ENCODE measurements at places on chromosomes 11 and 22. TPM values are rescaled to one million over a fixed set of nuclear protein-coding genes. Genes with fewer than 3 reads are reported as not detected.

KIF18A gene
- 20.7 TPM for total RNA-seq

CUL5 gene
- total RNA-seq, result 17.5 TPM

CCDC88B gene
- 1.3 TPM for total RNA-seq

GPHA2 gene
- total RNA-seq, result not detected

IL17REL gene
- total RNA-seq, result not detected

All from bronchus fibroblast of lung (primary cell).